Activated CD8-positive, alpha-beta memory T cell treated with anti-CD3 and anti-CD28 coated beads for 1 hour (primary cell): ENCODE measurements at places on chromosomes 7 and 10.

- peak; percentile 62 for DNase-seq
Observed at GRCh38 chr10:103678178-103678526, 177.2 kb downstream of the SH3PXD2A start.

GRCh38 chr10:13990946-13991345, 339.8 kb downstream of the FRMD4A start:
- DNase-seq = no peak

DNA sequence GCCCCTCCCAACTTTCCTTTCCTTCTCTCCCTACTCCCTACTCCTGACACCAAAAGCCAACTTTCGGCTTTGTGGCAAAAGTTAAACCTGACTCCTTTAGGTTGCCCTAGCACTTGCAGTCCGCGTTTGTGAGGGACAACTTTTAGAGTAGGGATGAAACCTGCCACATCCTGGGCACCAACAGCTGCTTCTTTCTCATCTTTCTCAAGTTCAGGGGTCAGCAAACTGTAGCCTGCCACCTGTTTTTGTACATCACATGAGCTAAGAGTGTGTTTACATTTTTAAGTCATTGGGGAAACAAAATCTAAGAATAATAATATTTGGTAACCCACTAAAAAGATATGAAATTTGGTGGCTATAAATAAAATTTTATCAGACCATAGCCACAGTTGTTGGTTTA, 660.6 kb downstream of the KCNMA1 start:
- no peak for DNase-seq

GRCh38 chr7:126044662-126045061, 1115.0 kb upstream of the POT1 start:
- no peak for DNase-seq

DNA sequence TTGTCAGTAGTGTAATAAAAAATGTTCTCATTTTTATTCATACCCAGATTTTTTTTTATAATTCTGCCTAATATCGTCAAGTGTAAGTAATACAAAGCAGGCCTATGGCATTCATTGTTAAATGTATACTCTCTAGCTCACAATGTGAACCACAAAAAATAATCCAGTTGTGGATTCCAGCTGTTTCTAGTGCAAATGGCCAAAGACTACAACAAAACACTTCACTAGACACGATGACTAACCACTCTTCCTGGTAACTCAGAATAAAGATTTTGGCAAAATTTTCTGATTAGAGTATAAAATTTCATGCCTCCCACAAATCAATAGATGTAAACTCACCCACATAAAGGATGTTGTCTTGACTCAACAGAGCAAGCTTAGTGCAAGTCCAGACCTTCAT, 396.6 kb downstream of the DGKB start:
- no peak for DNase-seq

DNA sequence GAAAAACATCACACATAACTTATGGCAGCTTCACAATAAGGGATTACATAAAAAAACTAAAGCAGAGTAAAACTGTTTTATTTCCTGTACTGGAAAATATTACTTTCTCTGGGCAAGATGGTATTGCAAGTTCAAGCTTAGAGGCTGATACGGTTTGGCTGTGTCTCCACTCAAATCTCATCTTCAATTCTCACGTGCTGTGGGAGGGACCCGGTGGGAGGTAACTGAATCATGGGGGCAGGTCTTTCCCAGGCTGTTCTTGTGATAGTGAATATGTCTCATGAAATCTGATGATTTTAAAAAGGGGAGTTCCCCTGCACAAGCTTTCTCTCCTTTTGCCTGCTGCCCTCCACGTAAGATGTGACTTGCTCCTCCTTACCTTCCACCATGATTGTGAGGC, 5.1 kb upstream of the LRRC27 start:
- DNase-seq = no peak

- no peak for DNase-seq
Observed at GRCh38 chr10:33153251-33153967, 181.1 kb downstream of the NRP1 start.

- DNase-seq = no peak
Observed at GRCh38 chr10:45063591-45064231, 63.0 kb downstream of the ZNF22 start.

GRCh38 chr7:43303740-43304241, 191.3 kb downstream of the HECW1 start:
- no peak for DNase-seq

- no peak for DNase-seq
Observed at GRCh38 chr10:124698545-124699469, 45.4 kb downstream of the FAM53B start.

GRCh38 chr10:101208543-101208942, 20.7 kb downstream of the LBX1 start:
- no peak for DNase-seq

DNA sequence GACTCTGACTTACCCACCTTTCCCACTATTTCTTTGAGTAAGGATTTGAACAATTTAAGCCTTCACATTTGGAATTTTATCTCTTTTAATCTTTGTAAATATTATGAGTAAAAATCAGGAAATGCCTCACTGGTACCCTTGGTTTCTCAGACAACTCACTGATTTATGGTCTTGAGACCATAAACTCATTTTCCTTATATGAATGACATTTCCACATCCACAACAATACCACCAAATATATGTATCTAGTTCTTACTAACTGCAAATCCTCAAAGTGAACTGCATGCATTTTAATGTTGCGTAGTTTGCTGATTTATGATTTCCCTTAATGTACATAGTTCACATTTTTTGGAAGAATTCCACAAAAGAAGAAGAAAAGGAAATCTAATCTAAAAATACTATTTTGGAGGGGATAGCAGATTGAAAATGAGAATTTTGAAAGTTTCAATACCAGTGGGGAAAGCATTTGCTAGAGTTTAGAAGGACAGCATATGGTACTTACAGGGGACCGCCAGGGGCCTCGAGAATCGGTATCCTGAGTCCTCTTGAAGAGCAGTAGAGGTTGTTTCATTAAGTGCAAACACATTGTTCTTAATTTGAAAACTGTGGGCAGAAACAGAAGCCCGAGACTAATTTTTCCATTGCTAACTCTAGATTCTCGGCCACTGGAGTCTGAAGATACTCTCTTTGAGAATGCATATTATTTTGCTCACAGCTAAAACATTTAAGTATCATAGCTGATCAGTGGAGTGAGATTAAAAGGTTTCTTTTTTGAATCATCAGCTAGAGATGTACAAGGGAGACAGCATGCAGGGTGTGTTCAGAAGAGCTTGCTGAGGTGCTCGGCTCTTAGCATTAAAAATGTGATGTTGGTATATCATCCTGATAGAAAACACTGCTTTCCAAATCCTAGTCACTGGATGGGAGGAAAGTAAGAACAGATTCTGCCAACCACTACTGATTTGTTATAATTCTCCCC, 964.0 kb downstream of the GATA3 start:
- no peak for DNase-seq

GRCh38 chr10:97321804-97322190, 2.7 kb downstream of the FRAT1 start:
- DNase-seq = no peak

DNA sequence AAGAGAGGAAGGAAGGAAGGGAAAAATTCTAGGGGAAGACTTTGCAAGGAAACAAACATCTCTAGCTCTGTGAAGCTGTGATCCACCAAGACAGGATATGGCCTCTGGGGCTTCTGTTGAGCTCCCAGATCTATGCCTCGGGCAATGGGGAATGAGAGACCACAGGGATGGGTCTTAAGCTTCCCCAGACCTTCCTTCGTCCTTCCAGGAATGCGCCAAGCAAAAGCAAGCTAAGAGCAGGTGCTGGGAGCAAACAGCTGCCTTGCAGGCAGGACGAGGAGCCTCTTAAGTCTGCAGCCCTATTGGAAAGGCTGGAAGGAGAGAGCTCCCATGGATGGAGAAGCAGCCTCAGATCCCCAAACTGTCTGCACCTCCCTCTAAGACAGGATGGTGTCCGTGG, 21.9 kb upstream of the ELN start:
- no peak for DNase-seq

DNA sequence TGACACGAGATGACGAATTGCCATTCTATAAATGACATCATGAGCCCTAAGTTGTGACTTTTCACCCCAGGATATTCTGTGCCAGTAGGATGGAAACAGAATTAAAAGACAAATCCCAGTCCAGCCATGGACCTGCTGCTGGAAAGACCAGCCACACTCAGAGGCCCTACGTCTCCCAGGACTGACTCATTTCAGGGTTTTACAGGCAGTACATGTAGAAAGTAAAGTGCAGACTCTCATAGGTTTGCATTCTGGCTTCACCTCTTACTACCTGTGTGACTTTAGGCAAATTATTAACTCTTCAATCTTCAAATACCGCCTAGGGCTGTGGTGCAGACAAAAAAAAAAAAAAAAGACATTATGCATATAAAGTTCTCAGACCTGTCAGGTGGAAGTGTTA, 188.8 kb downstream of the NEBL start:
- no peak for DNase-seq

DNA sequence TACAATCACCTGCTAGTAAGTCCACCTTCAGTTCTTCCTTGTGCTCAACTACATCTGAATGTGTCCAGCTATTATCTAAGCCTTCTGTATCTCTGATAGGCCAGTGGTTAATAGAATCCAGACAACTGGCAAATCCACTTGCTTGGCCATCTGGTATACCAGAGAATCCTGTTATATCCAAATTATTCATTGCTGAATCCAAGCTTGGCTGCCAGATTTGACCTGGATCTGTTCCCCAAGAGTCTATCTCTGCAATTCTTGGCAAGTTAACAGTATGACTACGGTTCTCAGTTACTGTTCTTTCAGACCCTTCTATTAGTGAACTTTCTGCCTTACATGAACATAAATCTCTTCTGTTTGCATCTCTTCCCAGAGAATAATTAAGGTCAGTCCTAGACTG, 154.6 kb upstream of the TARP start:
- DNase-seq = no peak

DNA sequence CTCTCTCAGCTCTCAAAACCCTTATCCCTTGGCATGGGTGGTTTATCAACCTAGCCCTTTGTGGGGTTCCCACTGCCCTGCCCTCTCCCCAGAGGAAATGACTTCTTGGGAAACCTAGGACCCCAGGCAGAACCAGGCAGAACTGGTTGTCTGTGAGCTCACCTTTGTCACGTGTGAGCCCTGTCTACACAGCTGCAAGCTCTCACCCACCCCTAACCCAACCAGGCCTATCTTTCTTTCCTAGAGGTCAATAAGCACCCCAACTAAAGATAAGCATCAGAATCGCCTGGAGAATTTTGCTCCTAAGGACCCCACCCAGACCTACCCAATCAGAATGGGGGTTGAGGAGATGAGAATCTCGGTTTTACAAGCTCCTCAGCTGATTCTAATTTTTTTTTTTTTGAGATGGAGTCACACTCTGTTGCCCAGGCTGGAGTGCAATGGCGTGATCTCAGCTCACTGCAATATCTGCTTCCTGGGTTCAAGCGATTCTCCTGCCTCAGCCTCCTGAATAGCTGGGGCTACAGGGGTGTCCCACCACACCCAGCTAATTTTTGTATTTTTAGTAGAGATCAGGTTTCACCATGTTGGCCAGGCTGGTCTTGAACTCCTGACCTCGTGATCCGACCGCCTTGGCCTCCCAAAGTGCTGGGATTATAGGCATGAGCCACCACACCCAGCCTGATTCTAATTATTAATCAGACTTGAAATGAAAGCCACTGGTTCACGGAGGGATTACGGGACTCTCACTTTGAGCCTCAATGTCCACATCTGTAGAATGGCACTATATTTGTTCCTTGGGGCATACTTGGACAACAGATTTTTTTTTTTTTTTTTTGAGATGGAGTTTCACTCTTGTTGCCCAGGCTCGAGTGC, 7.5 kb upstream of the DDIT4 start:
- no peak for DNase-seq

DNA sequence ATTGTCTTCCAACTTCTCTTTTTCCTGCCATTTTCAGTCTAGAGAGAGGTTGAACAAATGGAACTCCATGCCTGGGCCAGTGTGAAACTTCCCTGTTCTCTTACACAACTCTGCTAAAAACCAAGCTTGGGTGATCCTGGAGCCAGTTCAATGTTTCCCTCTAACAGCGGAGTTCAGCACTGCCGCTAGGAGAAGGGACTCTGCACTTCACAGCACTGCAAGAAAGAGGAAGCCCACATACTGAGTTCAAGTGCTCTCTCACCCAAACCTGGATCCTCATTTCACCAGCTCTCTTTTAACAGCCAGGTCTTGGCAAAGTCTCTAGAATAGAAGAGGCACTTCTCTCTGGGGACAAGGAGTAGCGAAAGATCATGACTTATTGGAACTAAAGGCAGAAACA, 18.8 kb downstream of the FOXI2 start:
- DNase-seq = no peak
